ENCODE measurements at places on chromosomes 6 and 20. TPM values are rescaled to one million over a fixed set of nuclear protein-coding genes. Genes with fewer than 3 reads are reported as not detected.

SCUBE3 gene
- total RNA-seq: 11.4 TPM

C6orf132 gene
- total RNA-seq: 1.8 TPM

INSM1 gene
- total RNA-seq: 0.28 TPM

MATN4 gene
- total RNA-seq: 0.06 TPM

TMEM170B gene
- total RNA-seq: 19.7 TPM

SMIM29 gene
- total RNA-seq: 8.9 TPM

DNA sequence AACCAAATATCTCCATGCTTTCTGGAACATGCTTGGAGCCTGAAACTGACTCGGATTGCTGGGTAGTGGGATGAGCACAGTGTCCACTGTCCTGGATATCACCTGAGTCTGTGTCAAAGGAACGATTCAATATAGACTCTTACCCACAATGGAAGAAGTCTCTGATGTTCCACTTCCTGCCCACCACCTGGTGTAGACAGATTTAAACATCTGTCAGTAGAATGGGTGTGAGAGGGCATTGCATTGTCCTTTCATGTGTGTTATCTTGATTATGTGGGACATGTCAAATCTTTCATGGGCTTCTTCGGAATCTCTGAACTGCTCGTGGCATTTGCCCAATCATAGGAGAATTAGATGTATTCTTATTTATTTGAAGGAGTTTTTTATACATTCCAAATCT, 20.8 kb downstream of the ULBP3 start:
- DNase-seq: no peak

- DNase-seq: no peak
Measured at GRCh38 chr20:62025394-62025793, 40.3 kb downstream of the TAF4 start.

GRCh38 chr20:8875586-8875985, 193.3 kb upstream of the PLCB4 start:
- no peak for DNase-seq

- no peak for DNase-seq
Measured at GRCh38 chr20:8983478-8984345, 85.2 kb upstream of the PLCB4 start.

GRCh38 chr20:56624786-56625681, 4.1 kb upstream of the TFAP2C start:
- DNase-seq: peak; percentile 55

DNA sequence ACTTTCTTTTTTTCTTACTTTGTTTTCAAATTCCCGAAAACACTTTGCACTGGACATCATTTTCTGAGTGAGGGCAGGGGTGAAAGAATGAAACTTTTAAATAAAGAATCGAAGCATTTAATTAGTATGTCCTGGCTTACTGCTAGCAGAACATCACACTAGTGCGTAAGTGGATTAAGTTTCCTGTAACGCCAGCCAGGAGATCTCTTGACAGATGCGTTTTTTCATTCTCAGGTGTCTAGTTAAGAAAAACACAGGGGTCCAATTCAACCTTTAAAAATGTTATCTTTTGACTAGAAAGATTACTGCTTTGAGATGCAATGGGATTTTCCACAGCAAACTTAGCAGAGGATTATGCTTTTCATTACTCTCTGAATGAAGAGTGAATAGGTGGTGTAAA, 858.8 kb upstream of the EPHA7 start:
- peak; percentile 55 for DNase-seq

- DNase-seq: no peak
Measured at GRCh38 chr6:135901774-135902524, 50.4 kb downstream of the PDE7B start.

DNA sequence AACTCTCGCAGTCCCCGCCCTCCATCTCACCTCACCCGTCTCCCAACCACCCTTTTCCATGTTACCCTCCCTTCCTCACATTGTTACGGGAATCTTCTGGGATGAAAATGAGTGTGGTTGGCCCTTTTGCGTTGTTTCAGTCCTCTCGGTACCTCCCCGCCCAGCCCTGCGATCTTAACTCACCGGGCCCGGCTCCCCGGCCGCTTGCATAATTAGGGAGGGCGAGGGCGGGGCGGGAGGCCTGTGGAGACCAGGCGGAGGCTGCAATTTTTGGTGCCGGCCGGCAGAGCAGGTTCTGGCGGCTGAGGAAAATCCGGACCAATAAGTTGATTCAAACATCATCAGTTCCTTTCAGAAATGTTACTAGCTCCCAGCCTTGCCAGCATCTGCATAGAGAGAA, 25.2 kb downstream of the TFAP2B start:
- DNase-seq: peak; percentile 92

GRCh38 chr6:165680975-165681374, 17.9 kb upstream of the PDE10A start:
- DNase-seq: no peak

GRCh38 chr20:44642203-44643153, 9.0 kb downstream of the ADA start:
- peak; percentile 29 for DNase-seq

- no peak for DNase-seq
Measured at GRCh38 chr20:37189416-37190016, 10.2 kb upstream of the MROH8 start.

DNA sequence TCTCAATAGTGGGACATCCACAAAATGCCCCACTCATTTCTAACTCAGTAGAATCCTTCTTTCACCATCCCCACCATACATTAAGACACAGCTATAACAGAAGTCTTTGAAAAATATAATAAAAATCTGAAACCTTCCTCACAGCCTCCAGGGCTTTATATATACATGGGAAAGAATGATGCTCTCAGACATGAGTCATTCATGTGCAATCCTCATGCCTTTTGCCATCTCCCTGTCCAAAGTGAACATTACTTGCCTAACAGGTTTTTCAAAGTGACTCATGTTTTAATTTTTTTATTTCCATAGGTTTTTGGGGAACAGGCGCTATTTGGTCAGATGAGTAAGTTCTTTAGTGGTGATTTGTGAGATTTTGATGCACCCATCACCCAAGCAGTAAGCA, 162.7 kb downstream of the RALGAPA2 start:
- no peak for DNase-seq

DNA sequence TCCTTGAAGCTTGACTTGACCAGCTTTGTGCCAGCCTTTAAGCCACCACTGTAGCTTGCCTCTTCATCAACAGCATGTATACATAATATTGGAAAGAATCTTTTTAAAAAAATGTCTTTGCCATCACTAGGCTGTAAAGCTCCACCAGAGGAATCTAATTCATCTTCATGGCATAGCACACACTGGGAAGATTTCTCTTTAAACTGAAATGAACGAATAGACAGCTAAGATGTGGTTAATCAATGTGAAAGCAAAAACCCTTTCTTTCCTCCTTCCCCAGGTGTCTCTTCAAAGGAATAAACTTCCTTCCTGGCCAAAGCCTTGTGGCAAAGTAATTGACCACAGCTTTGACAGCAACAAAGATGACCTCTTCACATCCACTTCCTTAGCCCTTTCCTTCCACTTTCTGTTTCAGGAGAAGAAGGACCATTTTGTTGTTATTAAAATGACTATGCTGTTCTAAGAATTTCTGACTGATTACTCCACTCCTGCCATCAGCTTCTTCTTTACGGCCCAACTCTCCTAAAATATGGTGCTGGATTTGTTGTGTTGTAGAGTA, 428.7 kb upstream of the SOX4 start:
- DNase-seq: no peak

GRCh38 chr6:161166677-161167076, 107.2 kb downstream of the AGPAT4 start:
- peak; percentile 26 for DNase-seq

DNA sequence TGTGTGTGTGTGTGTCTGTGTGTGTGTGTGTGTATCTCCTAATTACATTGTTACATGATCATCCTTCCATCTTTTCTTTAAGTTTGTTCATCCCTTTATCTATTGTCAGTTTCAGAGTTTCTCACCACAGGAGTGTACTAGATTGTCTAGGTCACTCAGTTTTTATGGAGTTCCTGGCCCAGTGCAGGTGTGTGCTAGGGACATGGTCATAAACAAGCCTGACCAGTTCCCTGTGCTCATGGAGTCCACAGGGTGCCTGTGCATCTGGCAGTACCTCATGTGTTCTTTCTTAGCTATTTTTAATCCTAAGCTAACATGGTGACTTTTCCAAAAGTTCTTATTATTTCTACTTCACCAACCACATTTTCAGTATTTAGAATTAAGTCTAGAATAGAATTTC, 43.9 kb downstream of the PHACTR2 start:
- DNase-seq: no peak

- DNase-seq: peak; percentile 41
Measured at GRCh38 chr6:28817808-28818145, 106.0 kb downstream of the TRIM27 start.

DNA sequence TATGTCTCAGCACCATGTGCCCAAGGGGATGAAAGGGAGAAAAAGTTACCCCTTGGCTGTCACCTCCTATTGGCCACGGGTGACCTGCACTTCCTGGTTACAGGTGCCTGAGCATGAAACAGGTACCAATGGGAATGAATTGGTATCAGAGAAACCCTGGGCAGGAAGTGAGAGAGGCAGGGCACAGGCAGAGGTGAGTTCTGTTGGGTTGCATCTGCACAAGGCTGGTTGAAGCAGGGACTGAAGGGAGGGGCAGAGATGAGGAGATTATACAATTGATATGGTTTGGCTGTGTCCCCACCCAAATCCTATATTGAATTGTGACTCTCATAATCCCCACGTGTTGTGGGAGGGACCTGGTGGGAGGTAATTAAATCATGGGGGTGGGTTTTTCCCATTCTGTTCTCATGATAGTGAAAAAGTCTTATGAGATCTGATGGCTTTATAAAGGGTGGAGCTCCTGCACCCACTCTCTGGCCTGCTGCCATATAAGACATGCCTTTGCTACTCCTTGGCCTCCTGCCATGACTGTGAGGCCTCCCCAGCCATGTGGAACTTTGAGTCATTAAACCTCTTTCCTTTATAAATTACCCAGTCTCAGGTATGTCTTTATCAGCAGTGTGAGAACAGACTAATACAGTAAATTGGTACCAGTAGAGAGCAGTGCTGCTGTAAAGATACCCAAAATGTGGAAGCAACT, 291.8 kb downstream of the LRFN2 start:
- DNase-seq: no peak

- no peak for DNase-seq
Measured at GRCh38 chr20:61522498-61523090, 270.5 kb downstream of the CDH4 start.

DNA sequence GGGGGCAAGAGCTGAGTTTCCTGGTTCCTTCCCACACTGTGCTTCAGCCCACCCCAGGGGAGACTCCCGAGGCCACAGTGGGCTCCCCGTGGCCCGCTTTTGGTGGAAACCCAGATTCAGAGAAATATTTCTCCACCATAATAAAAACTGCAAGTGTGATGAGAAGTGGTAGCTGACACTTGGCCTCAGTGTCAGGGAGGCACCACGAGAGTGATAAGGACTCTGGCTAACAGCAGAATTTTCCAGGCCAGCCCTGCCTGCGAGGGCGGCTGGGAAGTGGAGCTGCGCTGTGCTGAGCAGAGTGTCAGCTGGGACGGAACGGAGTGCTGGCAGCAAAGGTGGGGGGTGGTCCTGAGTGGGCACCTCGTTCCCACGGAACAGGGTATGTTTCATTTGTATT, 22.5 kb downstream of the SPATA2 start:
- no peak for DNase-seq

DNA sequence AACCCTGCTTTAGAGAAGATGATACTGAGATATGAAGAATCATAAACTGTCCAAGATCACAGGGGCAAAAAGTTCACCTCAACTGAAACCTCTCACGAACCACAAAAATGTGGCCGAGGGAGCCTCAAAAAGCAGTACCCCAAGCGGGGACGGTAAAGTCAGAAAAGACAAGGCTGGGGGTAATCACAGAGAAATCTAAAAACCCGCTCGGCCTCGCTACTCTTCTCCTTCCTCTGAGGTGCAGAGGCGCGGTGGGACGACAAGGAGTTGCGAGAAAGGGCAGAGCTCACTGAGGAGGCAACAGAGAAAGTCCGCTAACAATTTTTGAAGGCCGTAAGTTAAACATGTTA, 356 bp upstream of the IRAK1BP1 start:
- no peak for DNase-seq

DNA sequence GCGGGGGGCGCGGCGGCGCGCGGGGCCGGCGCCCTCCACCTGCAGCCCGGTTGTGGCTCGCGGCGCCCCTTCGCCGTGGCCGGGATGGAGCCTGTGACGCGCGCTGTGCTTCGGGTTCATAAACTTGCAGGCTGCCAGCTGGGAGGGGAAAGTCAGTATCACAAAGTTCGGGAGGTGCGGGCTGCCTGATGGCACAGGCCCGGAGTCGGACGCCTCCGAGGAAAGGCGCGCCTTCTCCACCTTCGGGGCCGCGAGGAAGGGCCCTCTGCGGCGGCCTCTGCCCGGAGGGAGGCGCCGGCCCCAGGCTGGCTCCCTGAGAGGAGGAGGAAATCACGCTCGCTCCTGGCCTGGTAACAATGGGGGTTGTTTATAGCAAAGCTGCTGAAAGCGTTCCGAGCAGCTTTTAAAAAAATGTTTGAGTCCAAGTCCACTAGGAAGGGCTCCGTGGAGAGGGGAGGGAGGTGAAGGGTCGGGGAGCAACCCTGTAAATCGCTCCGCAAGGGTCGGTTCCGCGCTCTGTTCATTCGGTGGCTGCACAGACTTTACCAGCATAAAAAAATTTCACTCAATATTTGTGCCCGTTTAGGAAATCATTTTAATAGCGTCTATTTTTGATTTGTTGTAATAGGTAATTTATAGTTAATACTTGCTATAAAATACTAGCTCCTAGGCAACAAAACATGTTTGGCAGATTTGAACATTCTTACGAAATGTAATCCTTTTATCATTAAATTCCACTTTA, 1.0 kb downstream of the AFDN start:
- peak; percentile 77 for DNase-seq

DNA sequence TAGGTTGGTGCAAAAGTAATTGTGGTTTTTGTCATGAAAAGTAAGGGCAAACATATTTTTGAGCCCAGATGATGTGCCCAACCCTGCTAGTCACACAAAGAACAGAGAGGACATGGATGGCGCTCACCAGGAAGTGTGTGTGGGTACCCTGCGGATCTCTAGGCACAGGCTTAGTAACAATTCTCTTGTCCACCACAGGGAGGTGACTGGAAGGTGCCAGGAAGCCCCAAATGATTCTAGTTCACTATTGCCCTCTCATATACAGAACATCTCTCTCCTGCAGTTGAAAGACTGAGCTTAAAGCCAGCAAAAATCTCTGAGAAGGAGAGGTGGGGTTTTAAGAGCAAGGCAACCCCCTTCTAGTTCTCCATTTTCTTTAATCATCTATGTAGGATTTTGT, 272.1 kb upstream of the TAB2 start:
- peak; percentile 17 for DNase-seq
